WTC11 (cell line): ENCODE measurements at places on chromosomes 16 and 17.

GRCh38 chr17:27945333-27945616 is 52.1 kb upstream of the LYRM9 start:
- H3K27me3 ChIP-seq = peaks cover 4% of the 10 kb centered on the region
- H3K36me3 ChIP-seq = peaks cover 7% of the 10 kb centered on the region; the same call in 1 of the 2 replicates
- H3K27ac ChIP-seq = no peak overlapping the region
- no peak for DNase-seq

DNA sequence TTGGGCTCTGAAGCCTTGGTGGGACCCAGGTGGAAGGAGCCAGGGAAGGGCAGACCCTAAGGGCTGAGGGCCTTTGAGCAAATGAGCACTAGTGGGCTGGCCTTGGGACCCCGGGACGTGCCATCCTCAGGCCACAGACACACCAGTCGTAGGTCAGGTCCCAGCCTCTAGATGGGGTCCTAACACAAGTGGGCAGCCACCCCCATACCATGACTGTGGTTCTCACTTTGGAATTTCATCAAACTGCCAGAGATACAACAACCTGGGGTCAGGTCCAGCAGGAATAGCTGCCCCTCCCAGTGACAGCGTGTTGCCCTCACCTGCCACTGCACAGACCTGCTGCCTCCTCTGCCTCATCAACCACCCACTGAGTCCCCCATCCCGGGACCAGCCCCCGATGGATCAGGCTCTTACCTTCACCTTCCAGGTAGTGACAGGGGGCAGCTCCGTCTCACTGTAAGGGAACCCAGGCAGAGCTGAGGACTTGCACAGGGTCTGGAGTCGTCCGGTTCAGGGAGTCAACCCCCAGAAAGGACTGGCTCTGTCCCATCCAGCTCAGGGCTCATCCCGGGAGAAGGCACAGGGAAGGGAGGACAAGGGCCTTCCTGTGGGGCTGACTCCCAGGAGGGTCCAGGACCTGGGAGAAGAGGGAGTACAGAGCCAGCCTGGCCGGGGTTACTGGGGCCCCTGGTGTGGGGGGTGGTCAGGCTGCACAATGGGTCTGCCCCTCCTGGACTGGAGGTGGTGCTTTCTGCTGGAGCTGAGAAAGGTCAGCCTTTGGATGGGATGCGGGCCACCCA is 40.0 kb downstream of the LGALS9 start:
- no peaks in the 10 kb centered on the region for H3K36me3 ChIP-seq
- no peaks in the 10 kb centered on the region for H3K27me3 ChIP-seq
- H3K4me1 ChIP-seq = no peaks in the 10 kb centered on the region
- no peak for DNase-seq
- no peak overlapping the region for H3K4me3 ChIP-seq

DNA sequence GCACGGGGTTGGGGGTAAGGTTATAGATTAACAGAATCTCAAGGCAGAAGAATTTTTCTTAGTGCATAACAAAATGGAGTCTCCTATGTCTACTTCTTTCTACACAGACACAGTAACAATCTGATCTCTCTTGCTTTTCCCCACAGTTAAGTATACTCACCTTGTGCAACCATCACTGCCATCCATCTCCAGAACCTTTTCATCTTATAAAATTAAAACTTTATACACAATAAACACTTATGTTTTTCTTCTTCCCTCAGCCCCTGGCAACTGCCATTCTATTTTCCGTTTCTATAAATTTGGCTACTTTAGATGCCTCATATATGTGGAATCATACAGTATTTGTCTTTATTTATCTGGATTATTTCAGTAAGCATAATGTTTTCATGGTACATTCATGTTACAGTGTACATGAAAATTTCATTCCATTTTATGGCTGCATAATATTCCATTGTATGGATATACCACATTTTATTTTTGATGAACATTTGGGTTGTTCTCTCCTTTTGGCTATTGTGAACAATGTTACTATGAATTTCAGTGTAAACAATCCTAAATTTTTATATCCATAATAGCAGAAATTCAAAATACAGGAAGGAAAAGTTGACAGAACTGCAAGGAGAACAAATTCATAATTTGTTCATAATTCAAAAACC is 25.7 kb upstream of the FA2H start:
- DNase-seq = no peak
- H3K4me3 ChIP-seq = no peak overlapping the region
- H3K27me3 ChIP-seq = no peaks in the 10 kb centered on the region
- peaks cover 4% of the 10 kb centered on the region; the same call in 1 of the 2 replicates for H3K4me1 ChIP-seq
- H3K36me3 ChIP-seq = peaks cover 33% of the 10 kb centered on the region

DNA sequence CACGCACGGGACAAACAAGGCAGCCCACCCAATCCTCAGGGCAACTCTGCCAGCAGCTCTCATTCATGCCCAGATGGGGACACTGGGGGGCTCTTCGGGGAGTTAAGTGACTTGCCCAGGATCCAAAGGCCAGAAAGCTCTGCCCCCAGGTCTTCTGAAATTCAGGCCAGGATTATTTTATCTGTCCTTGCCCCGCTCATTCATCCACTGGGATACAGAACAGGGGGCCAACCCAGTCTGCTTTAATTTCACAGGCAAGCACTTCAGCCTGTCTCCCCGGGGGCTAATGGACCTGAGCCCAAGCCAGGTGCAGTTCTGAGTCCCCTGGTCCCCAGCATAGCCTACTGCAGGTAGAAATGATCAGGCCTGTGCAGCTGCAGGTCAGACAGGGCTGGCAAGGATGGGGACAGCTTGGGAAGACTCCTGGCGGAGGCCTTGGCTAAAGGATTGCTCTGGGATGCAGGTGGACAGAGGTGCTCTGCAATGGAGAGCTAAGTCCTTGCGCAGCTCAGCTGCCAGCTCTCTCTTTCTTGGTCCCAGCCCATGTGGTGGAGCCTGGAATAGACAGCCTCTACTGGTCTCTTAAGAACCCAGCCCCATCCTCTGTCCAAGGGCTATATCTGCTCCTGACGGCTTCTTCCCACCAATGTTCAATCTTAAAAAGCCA is 766 bp upstream of the B3GNT9 start:
- DNase-seq = no peak
- no peak overlapping the region for H3K27ac ChIP-seq
- H3K4me3 ChIP-seq = peak overlapping the region; percentile 75

GRCh38 chr17:72338847-72339790 is 218.3 kb downstream of the SOX9 start:
- H3K36me3 ChIP-seq = no peaks in the 10 kb centered on the region
- H3K4me1 ChIP-seq = peaks cover 21% of the 10 kb centered on the region
- no peaks in the 10 kb centered on the region for H3K27me3 ChIP-seq

- peaks cover 5% of the 10 kb centered on the region; the same call in 1 of the 2 replicates for H3K27me3 ChIP-seq
- H3K36me3 ChIP-seq = no peaks in the 10 kb centered on the region
- H3K27ac ChIP-seq = peak overlapping the region; percentile 71
- H3K4me3 ChIP-seq = no peak overlapping the region
- peaks cover 7% of the 10 kb centered on the region for H3K4me1 ChIP-seq
- DNase-seq = no peak
These were observed 5.1 kb upstream of the FDXR start for GRCh38 chr17:74877592-74878548.

DNA sequence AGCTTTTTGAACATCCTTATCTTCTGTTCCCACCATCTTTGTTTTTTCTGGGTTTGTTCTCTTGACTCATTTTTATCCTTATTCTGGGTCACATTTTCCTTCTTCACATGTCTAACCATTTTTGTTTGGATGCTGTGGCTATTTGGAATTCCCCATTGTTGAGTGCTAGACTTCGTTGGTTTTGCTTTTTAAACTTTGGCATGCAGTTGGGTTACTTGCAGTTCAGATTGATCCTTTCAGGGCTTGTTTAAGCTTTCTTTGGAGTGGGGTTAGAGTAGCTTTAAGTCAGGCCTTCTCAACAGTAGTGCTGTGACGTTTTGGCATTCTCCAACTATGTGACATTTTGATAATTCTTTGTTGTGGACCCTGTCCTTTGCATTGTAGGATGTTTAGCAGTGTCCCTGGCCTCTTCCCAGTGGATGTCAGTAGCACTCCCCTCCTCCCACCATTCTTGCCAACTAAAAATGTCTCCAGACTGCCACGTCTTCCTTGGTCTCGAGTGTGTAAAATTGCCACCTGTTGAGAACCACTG is 21.1 kb downstream of the PRMT7 start:
- no peak overlapping the region for H3K27ac ChIP-seq
- DNase-seq = no peak
- H3K4me1 ChIP-seq = no peaks in the 10 kb centered on the region; the same call in 1 of the 2 replicates
- peaks cover 22% of the 10 kb centered on the region for H3K36me3 ChIP-seq

DNA sequence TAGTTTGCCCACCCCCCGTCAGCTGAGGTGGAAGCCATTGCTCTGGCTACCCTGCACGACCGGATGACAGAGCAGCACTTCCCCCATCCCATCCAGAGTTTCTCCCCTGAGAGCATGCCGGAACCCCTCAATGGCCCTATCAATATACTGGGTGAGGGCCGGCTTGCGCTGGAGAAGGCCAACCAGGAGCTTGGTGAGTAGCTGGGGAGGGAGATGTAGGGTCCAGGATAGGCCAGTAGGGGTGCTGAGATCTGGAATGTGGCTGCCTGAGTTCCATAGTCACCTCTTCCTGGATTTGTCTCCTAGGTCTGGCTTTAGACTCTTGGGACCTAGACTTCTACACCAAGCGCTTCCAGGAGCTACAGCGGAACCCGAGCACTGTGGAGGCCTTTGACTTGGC is 6.4 kb downstream of the PFAS start:
- no peaks in the 10 kb centered on the region for H3K27me3 ChIP-seq
- H3K36me3 ChIP-seq = peaks cover 65% of the 10 kb centered on the region
- H3K27ac ChIP-seq = no peak overlapping the region; the same call in 1 of the 2 replicates
- peaks cover 2% of the 10 kb centered on the region for H3K4me1 ChIP-seq

DNA sequence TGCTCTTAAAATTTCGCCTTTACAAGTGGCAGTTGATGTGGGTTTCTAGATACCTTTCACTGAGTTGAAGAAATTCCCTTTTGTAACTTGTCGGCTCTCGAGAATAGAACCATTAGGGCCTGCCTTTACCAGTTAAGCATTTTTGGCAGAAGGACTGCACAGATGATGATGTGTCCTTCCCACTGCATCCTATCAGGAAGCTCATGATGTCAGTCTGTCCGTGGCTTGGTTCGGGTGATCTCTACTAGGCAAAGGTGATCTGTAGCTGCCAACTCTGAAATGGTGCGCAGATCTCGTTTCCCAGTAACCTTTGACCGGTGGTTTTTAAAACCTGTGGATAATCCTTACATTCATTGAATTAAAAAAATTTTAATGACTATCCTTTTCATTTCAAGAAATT is 49.7 kb downstream of the ZNRF1 start:
- 0 out of 2 replicates have a peak overlapping the region, but pooled peaks have one; percentile 36 for H3K27ac ChIP-seq
- peaks cover 11% of the 10 kb centered on the region for H3K4me1 ChIP-seq
- H3K27me3 ChIP-seq = no peaks in the 10 kb centered on the region
- H3K36me3 ChIP-seq = peaks cover 2% of the 10 kb centered on the region; the same call in 1 of the 2 replicates
- H3K4me3 ChIP-seq = no peak overlapping the region

- no peak for DNase-seq
- peaks cover 16% of the 10 kb centered on the region for H3K4me1 ChIP-seq
- no peak overlapping the region for H3K27ac ChIP-seq
- H3K36me3 ChIP-seq = no peaks in the 10 kb centered on the region
- H3K4me3 ChIP-seq = no peak overlapping the region
These were observed 2.5 kb upstream of the NDRG4 start for GRCh38 chr16:58497468-58497867.

- H3K27ac ChIP-seq = no peak overlapping the region
- H3K4me1 ChIP-seq = peaks cover 6% of the 10 kb centered on the region
- no peaks in the 10 kb centered on the region for H3K27me3 ChIP-seq
- DNase-seq = no peak
These were observed 8.4 kb upstream of the ZNF747 start for GRCh38 chr16:30543067-30543466.

- no peak overlapping the region for H3K4me3 ChIP-seq
- H3K36me3 ChIP-seq = no peaks in the 10 kb centered on the region
- H3K4me1 ChIP-seq = no peaks in the 10 kb centered on the region
These were observed 94.8 kb downstream of the TNFRSF13B start for GRCh38 chr17:16877099-16877498.

DNA sequence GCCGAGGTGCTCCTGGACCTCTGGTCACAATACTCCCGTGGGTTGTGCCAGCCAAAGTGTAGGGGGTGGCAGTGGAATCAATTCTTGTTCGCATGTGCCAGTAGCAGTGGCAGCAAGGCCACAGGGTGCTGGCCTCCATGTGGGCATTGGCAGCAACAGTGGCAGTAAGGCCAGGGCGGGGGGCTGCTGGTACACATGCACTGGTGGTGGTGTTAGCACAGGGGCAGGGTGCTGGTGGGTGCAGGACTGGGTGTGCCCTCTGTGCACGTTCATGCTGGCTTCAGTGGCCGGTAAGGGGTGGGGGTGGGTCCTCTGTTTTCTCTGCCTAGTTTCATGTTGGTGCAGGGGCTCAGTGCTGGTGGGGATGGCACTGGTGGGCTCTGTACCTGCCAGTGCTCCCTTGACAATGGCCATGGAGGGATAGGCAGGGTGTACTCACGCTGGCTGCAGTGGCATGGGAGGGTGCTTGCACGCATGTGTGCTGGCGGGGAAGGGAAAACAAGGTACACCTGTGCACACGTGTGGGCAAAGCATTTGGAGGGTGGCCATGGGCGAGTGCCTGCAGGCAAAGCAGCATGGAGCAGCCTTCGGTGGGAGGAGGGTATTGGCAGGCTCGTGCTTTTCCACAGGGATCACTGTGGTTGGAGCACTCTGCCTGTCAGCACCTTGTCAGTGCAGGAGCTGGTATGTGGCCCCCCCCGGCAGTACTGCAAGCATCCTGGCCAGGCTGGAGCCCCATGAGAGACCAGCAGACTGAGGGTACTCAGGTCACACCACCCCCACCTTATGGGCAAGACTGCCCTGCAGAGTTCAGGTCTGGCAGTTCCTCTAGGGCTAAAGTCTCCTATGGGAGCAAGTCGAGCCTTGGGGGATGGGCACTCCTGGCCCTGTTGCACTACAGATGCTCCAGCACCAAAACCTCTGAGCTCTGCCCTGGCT is 35.8 kb downstream of the NF1 start:
- H3K27me3 ChIP-seq = no peaks in the 10 kb centered on the region
- H3K36me3 ChIP-seq = no peaks in the 10 kb centered on the region

DNA sequence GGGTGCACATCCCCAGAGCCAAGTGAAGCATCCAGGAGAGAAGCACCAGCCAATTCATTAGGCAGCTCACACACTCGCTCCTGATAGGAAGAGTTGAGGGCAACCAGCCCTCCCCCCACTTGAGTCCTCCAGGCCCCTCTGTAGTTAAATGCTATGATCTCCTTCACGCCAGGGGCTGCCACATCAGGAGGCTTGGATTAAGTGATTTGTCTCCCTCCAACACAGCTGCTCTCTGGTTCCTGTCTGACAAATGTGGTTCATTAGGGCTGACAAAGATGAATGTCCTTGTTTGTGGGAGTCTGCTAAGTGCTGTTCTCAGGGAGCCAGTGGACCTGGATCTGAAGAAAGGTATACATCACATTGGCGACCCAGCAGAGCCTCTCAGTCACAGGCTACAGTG is 94.5 kb upstream of the WSCD1 start:
- H3K27me3 ChIP-seq = no peaks in the 10 kb centered on the region; the same call in 1 of the 2 replicates
- H3K27ac ChIP-seq = no peak overlapping the region
- no peak for DNase-seq
- H3K4me1 ChIP-seq = peaks cover 5% of the 10 kb centered on the region; the same call in 1 of the 2 replicates

DNA sequence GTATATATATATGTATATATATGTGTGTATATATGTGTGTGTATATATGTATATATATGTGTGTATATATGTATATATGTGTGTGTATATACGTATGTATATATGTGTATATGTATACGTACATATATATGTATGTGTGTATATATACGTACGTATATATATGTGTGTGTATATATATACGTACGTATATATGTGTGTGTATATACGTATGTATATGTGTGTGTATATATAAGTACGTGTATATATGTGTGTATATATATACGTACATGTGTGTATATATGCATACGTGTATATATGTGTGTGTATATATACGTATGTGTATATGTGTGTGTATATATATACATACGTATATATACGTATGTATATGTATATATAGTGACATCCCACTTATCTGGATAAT is 154.4 kb downstream of the CDRT15L2 start:
- no peaks in the 10 kb centered on the region for H3K4me1 ChIP-seq
- no peak for DNase-seq
- no peak overlapping the region for H3K4me3 ChIP-seq
- no peaks in the 10 kb centered on the region for H3K27me3 ChIP-seq
- no peaks in the 10 kb centered on the region for H3K36me3 ChIP-seq
- no peak overlapping the region for H3K27ac ChIP-seq
